ENCODE measurements at places on chromosomes 7 and 10.

GRCh38 chr10:93654201-93654600 lies 41.9 kb downstream of the PDE6C start:
- DNase-seq, result no peak

GRCh38 chr7:157426463-157427301 lies 89.9 kb downstream of the DNAJB6 start:
- no peak for DNase-seq

- no peak for DNase-seq
Observed at GRCh38 chr7:106807474-106807873, 57.6 kb upstream of the PIK3CG start.

DNA sequence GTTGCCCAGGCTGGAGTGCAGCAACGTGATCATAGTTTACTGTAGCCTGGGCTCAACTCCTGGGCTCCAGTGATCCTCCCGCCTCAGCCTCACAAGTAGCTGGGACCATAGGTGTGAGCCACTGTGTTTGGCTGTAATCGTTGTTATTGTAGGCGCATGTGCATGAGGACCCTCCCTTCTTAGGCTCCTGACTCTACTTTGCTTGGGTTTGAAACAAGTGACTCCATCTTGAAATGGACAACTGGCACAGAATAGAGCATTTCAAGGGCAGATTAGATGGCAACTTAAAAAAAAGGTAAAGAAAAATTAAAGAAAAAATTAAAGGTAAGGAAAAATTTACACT lies 15.4 kb upstream of the GIMAP8 start:
- no peak for DNase-seq

DNA sequence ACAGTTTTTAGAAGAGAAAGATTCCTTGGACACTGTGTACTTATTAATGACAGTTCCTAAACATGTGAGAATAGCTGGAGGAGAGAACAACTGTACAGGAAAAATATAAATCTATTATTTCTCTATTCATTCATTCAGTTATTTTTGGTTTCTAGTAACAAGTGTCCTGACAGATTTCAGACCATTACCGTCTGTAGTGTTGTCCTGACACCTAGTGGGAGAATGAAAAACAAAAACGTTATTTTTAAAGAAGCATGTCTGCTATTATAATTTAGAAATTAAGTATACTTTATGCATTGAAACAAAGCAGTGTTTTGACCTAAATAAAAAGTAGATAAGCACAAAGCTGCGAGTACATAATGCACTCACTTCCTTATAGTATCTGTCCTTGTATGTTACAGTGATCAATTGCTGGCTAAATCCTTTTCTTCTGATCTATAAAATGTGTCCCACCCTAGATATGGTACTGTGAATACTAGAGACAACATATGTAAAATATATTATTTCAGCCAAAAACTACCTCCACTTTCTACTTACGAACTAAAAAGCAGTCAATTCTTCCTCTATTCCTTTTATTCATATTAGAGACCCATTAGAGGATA lies 575.6 kb downstream of the ARL4A start:
- peak; percentile 65 for DNase-seq

GRCh38 chr7:31564661-31565060 lies 50.8 kb downstream of the ITPRID1 start:
- no peak for DNase-seq

DNA sequence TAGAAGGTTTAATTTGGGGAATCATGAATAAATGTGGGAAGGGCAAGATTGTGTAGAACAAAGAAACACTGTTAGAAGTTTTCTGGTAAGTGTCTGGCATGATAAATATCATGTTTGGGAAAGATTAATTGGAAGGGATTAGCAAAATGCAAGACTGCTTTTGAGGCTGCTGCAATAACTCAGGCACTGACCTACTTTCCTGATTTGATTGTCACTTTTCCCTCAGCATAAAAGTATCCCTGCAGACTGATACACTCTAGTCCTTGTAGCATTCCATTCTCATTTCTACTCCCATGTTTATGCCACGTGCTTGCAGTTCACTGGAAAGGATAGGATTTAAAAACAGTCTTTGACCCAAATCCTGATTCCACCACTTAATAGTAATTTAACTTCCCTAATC lies 303.3 kb upstream of the SEMA3A start:
- no peak for DNase-seq

DNA sequence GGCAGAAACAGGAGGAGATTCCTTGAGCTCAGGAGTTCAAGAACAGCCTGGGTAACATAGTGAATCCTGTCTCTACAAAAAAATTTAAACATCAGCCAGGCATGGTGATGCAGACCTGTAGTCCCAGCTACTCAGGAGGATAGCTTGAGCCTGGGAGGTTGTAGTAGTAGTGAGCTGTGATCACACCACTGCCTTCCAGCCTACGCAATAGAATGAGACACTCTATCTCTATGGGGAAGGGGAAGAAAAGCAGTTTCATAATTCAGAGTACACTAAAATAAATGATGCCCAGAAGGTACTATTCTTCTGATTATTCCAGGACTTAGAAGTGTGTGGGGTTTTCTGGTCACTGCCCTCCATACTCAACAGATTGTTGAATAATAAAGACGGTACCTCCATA lies 177.3 kb downstream of the KMT2E start:
- DNase-seq, result no peak

GRCh38 chr10:104268713-104269645 lies at the start of gene GSTO2:
Gene GSTO2, plus strand, starts transcription at chr10:104269184. Its CDS starts 5,732 bp downstream, at chr10:104274916.
- DNase-seq, result peak; percentile 92

DNA sequence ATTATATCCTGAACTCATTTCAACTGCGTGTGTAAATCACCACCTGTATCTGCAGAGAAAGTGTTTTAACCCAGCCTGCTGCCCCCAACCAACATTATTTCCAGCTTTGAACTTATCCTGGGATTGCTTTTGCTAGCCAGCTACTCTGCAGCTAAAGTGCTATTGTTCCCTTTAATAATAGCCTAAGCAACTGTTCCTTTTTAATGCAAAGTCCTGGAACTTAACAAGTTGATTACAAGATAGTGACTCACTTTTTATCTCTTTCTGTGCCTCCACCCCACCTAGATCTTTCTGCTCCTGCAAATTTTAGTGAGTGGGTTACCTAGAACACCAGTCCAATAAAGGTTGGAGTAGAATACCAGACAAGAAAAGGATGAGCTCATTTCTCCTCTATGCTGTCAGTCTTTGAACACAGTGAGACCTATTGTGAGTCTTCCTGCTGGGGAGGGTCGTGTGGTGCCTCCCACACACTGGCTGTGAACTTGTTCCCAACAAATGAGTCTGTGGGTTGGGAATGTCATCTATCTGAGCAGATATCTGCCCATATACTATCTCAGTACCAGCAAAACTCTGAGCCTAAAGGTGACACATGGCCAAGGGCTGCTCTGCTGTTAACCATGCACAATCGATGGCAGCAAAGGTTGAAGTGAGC lies 137.7 kb downstream of the FAM204A start:
- no peak for DNase-seq

DNA sequence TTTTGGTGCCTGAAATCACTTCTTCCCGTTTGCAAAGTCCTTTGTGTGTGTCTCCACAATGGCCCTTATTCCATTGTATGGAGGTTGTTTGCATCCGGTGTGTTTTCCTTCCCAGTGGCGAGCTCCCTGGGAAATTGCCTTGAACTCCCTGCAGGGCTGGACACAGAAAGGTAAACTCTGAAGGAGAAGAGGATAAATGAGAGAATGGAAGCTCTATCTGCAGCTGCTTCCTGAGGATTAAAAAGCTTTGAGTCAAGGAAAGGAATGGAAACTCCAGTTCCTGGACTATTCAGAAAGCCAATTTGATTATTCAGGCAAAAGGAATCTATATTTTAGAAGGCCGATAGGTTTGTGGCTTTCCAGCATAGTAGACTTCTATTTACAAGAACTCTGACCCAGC lies 4.4 kb upstream of the GRK5 start:
- no peak for DNase-seq

- no peak for DNase-seq
Observed at GRCh38 chr7:94228678-94229077, 166.0 kb upstream of the COL1A2 start.

All from NCI-H1105 treated with DMSO at 0.1 percent for 48 hours (cell line).